Stimulated activated CD8-positive, alpha-beta memory T cell treated with anti-CD3 and anti-CD28 coated beads, Interleukin-15, amount 100 ng/mL, for 4 hours (primary cell): ENCODE measurements at places on chromosomes 7 and 10.

DNA sequence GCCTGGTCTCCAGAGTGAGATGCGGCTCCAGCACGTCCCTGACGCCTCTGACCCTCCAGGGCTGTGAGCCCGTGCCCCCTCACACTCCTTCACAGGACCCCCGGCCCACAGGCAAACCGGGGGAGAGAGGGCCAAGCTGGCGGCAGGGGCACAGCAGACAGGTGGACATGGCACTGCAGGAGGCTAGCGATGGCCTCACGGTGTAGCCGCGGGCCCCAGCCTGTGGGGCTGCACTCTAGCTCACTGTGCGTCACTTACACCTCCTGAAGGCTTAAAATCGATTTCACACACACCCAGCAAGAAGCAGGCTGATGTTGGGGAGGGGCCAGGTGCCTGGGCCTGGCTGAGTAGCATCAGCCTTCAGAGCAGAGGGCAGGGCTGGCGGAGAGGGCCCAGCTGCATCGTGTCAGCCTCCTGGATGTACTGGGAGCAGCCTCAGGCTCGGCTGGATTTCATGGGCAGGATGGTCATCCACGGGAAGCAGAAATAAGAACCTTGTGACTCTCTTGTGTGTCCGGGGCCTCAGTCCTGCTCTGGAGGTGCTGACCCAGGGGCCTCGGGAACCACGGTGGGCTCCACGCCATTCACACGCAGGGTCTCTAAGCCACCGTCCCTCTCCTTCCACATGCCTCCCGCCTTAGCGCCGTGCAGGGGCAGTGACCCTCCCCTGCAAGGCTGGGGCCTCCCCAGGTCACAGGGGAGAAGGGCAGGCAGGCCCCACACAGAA is 19.4 kb upstream of the KNDC1 start:
- DNase-seq = no peak

GRCh38 chr10:30589441-30589840 is 40.1 kb downstream of the LYZL2 start:
- DNase-seq = no peak

DNA sequence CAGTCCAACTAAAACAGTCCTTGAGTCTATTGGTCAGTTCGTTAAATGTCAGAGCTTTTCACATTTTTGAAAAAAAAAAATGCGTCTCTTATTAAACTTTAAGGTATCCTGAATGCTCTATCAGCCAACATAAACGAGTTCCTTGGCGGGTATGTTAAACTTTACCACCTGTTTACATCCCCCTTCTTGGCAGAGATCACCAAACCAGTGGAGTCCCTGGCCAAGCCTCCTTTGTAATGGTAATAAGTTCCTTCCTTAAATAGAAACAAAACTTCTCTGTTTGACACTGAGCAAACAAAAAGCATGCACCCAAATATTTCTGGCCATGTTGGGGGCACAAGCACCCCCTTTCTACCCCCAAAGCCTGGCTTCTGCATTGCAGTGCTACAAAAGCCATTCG is 3.2 kb downstream of the TRIL start:
- no peak for DNase-seq

GRCh38 chr7:51239691-51240090 is 76.9 kb downstream of the COBL start:
- no peak for DNase-seq

- DNase-seq = no peak
Measured at GRCh38 chr10:68647672-68648341, 73.2 kb upstream of the CCAR1 start.

DNA sequence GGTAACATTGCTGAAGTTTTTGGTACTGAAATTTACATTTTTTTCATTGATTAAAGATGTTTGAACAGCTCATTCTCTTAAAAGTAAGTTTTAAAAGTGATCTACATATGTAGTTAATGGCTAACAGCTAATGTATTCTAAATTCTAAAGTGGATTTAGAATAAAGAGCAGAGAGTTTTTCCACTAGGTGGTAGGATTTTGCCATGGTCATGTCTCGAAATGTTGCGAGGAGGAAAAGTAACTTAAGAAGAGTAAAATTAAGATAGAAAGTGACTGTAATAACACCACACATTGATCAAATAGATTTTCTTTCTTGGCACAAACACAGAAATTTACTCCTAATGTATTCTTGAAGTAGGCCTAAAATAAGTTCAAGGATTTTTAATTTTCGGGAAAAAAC is 19.8 kb downstream of the LSMEM1 start:
- DNase-seq = no peak

DNA sequence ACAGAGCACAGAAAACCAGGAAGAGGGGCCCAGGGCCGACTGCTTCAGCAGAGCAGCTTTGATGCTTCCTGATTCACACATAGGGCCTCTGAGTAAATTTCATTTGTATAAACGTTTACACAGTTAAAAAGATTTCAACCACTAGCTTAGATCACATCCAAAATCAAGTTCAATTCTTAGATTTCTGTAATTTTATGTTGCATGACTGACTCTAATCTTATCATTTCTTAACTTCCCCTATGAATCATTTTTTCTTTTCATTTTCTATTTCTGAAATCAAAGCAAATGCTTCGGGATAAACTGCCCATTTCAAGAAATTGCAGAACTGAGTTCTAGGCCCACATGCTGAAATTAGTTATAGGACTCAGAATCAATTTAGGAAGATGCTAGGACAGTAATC is 224.7 kb downstream of the INHBA start:
- no peak for DNase-seq

DNA sequence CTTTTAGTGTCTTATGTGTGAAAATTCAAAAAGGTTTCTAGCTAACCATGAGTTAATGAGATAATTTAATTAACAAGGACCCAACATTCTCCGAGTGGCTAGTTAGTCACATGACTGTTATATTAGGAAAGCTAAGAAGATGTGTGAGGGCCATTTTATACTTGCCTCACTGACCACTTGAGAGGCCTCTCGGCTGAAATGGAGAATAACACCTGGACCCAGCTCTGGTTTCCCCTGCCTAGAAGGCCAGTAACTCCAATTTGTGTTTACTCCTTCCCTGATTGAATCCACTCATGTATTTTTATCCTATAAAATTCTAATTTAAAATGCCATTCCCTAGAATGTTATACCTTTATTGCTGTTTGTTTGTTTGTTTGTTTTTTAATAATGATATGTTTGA is 1091.2 kb downstream of the KCNMA1 start:
- DNase-seq = no peak

DNA sequence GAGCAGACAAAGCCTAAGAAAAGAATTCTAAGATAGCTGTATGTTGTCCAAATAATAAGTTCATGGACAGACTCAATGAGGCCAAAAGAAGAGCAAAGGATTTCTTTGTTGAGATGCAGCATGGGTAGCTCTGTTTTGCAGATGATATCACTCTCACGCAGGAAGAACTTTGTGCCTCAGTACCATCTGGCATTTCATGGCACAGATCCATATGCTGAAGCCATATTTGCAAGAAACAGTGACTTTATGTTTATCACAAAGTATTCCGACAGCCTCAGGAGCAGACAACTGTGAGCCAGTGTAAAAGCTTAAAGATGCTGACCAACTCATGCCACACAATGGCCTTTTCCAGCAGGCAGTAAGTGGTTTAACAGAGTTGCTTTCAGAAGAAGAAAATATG is 45.5 kb upstream of the RNF148 start:
- no peak for DNase-seq

GRCh38 chr7:51982653-51983052 is 666.0 kb upstream of the COBL start:
- DNase-seq = no peak

DNA sequence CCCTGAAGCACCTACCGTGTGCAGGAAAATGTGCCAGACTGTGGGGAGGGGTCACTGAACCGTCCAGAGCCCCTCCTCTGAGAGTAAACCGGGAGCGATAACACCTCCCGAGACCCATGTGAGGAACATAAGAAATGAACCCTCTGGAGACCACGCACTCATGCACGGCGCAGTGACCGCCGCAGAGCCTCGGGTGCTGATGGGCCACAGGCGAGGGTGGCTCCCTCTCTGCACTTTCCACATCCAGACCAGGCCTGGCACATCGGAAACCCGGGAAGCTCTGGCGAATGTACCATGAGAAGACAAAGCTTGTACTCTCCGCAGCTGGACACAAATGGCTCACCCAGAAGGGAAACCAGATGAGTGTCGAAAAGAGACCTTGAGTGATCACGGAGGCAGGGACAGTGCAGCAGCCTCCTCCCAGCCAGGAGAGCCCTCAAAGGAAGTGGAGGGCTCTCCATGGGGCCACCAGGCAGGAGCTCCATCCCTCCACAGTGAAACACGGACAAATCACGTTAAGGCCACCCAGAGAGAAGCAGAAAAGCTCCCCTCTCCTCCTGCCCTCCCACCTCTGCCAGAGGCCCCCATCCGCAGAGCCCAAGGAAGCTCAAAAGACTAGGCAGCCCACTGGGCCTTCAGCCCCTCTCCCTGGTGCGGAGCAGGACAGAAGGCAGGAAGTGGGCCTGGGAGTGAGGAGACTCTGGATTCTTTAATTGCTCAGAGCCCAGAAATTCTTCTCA is 178.1 kb upstream of the PPP2R2D start:
- no peak for DNase-seq

- no peak for DNase-seq
Measured at GRCh38 chr7:157547611-157548010, 210.8 kb downstream of the DNAJB6 start.

DNA sequence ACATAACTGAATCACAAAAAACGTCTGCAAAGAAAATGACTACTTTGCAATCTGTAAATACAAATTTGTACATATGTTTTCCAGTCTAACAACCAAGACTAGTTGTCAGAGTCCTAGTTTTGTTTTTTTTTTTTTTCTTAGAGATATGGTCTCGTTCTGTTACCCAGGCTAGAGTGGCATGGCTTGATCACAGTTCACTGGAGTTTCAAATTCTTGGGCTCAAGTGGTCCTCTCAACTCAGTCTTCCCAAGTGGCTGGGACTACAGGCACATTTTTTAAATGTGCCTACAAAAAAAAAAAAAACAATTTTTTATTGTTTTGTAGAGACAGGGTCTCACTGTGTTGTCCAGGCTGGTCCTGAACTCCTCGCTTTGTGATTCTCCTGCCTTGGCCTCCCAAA is 70.8 kb downstream of the ORC5 start:
- no peak for DNase-seq

GRCh38 chr7:155471718-155472117 is 13.8 kb downstream of the EN2 start:
- DNase-seq = no peak

DNA sequence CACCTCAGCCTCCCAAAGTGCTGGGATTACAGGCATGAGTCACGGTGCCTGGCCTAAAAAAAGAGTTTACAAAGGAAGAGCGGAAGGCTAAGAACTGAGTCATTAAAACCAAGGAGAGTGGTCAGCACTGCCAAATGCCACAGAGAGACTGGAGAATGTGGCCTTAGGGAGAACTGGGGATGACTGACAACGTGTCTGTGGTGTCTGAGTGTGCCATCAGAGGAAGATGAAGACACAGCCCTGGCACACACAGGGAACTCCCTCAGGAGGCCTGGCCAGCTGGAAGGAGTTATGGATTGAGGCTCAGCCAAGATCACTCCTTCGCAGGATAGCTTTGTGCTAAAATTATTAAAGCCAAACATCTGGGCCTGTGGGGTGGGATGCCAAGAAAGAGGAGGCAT is 3.9 kb upstream of the INA start:
- no peak for DNase-seq

- DNase-seq = no peak
Measured at GRCh38 chr10:7608001-7608400, 58.8 kb downstream of the ITIH5 start.

DNA sequence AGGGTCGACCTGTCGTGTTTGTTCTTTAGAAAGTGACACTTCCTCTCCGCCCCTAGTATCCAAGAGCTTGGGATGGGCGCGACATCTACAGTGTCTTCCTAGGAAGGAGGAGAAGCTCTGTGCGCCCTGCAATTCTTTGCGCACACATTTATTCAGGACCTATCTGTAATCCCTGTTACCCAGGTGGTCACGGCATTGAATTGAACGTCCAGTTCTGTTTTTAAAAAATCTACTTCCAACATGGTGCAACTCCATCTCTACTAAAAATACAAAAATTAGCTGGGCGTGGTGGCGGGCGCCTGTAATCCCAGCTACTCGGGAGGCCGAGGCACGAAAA is 606 bp upstream of the LAMB1 start:
- no peak for DNase-seq

DNA sequence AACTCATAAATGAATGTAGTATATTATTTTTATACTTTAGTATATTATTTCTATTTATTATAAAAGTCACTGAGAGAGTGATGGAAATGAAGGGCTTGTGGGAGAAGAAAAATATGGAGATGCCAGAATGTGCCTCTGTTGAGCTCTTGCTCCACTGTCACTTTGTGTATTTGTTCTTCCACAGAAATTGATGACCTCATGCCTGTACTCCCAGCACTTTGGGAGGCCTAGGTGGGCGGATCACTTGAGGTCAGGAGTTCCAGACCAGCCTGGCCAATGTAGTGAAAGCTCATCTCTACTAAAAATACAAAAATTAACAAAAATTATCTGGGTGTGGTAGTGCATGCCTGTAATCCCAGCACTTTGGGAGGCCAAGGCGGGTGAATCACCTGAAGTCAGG is 76.4 kb upstream of the STK17A start:
- no peak for DNase-seq

DNA sequence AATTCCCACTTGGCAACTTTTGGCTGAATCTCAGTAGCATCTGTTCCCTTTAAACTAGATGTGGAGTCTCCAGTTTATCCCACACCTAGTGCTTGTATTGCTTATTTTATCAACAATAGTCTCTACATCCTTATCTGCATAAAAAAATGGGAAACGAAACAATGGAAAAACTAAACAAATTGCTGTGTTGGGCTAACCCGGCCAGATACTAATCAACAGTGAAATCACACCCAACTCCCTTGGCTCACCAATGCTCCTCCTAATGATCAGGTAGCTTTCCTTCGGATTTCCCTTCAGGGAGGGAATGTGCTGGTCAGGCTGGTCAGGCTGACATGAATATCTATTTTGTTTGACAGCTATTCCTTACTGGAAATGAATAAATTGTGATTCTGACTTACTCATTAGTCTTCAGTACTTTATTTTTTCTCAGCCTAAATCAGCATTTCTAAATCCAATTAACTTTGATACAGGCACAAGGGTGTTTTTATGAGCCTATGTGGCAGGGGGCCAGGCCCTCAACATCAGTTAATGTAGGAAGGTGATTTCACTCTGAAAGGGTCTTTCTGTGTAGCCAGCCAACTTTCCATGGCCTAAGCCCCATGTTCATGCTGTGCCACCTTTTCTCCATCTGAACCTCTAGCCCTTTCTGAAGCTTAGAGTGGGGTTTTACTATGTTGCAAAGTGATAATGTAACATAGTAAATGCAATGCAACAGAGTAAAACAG is 170.5 kb upstream of the NPSR1 start:
- no peak for DNase-seq

DNA sequence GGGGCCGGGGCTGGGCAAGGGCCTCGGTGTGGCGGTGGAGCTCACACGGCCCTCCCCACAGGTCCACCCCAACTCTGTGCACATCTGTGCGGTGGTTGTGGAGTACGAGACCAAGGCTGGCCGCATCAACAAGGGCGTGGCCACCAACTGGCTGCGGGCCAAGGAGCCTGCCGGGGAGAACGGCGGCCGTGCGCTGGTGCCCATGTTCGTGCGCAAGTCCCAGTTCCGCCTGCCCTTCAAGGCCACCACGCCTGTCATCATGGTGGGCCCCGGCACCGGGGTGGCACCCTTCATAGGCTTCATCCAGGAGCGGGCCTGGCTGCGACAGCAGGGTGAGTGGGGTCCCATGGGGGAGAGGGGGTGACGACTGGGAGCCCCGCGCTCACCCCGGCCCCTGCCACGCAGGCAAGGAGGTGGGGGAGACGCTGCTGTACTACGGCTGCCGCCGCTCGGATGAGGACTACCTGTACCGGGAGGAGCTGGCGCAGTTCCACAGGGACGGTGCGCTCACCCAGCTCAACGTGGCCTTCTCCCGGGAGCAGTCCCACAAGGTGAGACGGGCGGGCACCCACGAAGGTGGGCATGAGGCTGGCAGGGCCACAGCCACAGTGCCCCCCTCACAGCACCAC is 8.8 kb downstream of the TMEM120A start:
- no peak for DNase-seq
